NB4 (cell line): ENCODE measurements at places on chromosomes 2 and 18.

DNA sequence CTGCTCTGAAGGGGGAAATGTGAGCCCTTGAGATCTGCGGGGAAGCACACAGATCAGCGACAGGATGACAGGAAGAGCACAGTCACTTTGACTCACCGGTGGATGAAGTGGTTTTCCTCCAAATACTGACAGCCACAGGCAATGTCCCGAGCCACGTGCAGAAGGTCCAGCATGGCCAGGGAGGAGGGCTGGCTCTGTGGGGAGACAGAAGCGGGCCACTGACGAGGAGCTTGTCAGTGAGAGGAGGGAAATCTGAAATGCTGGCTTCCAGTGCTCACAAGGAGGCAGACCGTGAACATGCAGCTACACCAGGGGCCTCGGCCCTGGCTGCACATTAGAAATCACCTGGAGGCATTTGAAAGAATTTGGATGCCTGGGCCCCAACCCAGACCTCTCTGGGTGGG, 98.7 kb downstream of the CLIP4 start:
- no peak for DNase-seq

DNA sequence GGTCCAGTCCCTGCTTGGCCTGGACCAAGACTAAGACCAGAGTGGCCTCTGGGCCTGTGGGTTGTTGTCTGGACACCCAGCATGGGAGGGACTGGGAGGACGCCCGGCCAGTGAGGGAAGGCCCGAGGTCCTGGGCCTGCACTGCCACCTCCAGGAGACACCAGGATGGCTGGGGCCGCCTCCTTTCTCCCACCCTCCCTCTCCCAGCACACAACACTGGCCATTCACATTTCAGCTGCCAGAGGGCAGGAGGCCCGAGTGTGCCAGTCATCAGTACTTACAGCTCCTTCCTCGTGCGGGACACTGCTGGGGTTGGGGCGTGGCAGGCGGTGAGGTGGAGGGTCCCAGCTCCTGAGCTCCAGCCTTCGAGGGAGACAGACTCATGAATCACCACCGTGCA, 133.5 kb downstream of the ASB1 start:
- DNase-seq: no peak

DNA sequence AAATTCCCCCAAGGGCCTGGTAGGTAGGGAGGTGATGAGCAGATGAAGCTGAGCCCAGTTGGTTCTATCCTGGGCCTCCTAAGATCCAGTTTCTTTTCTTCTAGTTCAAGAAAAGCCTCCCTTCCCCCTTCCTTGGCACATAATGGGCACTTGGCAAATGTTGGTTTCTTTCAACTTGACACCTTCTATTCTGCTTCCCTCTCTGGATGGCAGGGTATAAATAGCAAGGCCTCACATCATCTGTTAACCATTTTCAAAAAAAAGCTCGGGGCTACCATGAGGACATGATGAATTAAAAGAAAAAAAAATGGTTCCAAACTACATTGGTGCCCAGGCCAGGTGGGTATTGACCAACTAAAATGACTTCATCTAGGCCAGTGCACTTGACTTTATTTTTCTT, 29.9 kb downstream of the CTAGE1 start:
- no peak for DNase-seq

GRCh38 chr2:104914509-104914908, 60.6 kb downstream of the POU3F3 start:
- no peak for DNase-seq

DNA sequence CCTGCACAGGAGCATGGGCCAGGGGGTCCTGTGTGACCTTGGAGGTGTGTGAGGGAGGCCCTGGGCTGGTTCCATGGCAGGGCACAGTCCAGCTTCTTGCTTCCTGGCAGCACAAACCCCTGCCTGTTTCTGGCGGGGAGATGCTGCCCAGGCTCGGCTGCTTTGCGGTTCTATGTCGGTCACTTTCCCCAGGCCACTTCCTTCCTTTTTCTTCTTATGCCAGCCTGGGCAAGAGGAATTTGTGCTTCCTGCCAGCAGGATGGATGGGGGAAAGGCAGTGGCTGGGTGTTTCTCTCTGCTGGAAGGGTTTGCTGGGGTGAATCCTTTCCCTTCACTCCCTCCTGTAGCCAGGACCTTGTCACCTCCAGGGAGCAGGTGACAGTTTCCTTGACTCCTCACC, 24.3 kb downstream of the ASAP2 start:
- peak; percentile 78 for DNase-seq

- no peak for DNase-seq
Measured at GRCh38 chr2:143455317-143455716, 326.1 kb downstream of the ARHGAP15 start.

GRCh38 chr2:535222-535621, 142.0 kb downstream of the TMEM18 start:
- DNase-seq: no peak

DNA sequence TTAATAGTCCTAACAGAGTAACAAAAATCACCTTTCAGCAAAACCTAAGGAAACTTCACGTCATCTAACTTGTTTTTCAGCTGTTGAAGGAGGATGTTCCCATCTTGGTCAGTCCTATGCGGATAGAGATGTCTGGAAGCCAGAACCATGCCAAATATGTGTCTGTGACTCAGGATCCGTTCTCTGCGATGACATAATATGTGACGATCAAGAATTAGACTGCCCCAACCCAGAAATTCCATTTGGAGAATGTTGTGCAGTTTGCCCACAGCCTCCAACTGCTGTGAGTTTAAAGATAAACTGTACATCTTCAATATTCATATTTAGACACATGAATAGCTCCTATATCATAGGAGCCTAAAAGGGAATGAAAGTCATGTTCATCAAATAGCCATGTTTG, 10.5 kb downstream of the COL3A1 start:
- no peak for DNase-seq

DNA sequence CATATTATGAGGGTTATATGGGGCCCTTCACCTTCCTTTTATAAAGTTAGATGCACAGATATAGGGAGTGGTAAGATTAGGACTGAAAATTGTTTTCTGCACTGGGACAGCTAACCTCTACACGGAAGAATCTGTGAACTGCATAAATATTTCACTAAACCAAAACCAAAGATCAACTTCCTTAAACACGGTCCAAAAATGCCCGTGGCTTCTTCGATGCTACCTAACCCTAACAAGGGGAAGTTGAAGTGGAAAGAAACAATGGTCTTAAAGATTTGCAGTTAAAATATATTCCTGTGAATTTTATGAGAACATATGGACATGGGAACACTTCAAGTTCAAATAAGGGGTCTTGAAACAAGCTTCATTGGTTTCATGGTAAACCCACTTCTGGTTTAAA, 33.3 kb upstream of the PAX3 start:
- peak; percentile 67 for DNase-seq

DNA sequence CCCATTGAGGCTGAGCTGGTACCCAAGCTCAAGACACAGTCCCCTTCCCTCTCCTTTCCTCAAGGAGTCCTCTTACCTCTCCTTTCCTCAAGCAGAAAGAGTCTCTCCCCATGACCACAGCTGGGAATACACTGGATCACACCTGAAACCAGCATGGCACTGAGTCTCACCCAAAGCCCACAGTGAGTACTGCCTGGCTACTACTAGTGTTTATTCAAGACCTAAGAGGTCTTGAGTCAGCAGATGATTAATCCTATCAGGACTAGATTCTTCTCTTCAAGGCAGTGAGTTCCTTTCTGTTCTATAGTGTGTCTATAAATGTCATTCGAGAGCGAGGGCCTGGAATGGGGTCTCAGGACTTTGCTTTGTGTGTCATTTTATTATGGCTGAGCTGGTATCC, 111.4 kb downstream of the METTL4 start:
- no peak for DNase-seq

DNA sequence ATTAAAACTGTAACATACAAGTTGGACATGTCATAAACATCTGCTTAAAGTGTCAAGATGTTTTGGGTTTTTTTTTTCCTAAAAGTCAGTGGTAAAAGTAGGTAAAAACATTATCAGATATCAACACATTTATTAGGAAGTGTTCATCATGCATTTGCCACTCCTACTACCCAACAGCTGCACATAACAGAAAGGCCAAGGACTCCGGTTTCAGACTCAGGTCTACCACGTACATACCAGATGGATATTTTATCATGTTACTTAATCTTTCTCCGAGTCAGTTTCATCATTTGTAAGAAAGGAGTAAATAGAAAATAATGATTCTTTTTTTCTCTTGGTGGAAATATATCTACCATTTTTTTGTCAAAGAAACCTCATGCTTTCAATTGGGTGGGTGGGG, 192.3 kb downstream of the UBE2E3 start:
- DNase-seq: no peak

DNA sequence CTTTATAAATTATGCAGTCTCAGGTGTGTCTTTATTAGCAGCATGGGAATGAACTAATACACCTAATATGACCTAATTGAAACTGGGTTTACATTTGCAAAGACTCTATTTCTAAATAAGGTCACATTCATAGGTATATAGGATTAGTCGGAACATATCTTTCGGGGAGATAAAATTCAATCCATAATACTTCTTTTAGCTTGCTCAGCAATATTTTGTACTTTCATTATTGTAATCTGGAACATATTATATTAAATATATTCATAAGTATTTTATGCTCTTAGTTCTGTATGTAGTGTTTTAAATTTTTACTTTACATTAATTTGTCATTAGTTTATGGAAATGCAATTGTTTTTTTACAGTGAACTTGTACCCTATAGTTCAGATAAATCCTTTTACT, 927.7 kb downstream of the CCDC85A start:
- no peak for DNase-seq

DNA sequence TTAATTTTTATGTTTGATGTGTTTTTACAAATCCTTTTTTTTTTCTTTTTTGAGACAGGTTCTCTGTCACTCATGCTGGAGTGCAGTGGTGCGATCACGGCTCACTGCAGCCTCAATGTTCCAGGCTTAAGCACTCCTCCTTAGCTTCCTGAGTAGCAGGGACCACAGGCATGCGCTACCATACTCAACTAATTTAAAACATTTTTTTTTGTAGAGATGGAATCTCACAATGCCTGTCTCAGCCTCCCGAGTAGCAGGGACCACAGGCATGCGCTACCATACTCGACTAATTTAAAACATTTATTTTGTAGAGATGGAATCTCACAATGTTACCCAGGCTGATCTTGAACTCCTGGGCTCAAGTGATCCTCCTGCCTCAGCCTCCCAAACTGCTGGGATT, 3.2 kb downstream of the NOTO start:
- no peak for DNase-seq

- no peak for DNase-seq
Measured at GRCh38 chr2:109372614-109373013, 241.2 kb downstream of the SEPTIN10 start.

DNA sequence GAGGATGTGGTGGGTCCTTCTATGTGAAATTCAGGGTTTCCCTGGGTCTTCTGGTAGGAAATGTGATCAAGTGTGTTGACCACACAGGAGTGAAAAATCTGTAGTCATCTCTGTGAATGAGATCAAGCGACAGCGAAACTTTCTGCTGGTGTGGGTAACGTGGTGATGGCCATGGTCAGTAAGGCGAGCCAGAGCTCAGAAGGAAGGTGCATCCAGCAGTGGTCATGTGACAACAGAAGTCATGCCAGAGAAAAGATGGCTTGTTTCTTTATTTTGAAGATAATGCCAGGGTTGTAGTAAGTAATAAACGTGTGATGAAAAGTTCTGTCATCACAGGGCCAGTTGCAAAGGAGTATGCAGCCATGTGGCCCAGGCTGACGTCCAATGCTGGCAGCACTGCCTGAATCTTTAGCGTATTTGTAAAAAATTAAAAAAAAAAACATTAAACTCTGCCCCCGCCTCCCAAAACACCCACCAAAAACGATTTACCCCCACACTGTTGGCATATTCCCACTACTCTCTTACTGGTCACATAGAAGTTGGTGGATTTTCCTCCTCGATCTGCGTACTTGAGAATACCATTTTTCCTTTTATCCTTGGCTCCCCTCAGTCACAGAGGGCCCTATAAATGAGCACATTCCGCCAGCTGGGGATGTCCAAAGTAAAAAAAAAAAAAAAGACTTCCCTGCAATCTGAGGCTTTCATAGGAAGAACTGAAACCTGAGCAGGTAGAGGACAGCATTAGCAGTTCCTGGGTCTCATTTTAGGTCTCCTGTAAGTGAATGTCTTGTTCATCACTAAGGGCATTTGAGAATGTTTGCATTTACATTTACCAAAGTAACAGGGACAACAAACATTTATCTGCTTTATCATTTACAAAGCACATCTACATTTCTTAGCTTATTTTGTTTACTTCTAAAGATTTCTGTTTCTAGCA, 70.6 kb downstream of the SLC4A3 start:
- no peak for DNase-seq

GRCh38 chr18:78774741-78775141, 204.9 kb upstream of the SALL3 start:
- DNase-seq: no peak

- no peak for DNase-seq
Measured at GRCh38 chr2:209070262-209070661, 353.6 kb upstream of the MAP2 start.

DNA sequence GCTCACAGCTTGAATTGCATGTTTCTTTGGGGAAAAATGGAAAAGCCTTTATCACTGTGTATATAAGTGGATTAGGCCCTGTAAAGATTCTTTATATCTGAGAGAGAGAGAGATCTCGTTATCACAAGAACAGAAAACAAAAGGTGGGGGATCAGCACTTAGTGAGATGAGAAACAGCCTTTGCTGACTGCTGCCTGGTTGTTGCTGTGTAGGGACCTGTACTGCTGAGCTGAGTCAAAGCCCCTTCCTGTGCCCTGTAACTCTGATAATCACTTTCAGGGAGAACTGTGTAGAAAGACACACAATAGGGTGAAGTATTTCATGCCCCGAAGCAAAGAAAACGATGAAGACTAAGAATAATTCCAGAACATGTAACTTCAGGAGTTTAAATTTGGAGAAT, 30.6 kb upstream of the FAM237A start:
- DNase-seq: no peak

DNA sequence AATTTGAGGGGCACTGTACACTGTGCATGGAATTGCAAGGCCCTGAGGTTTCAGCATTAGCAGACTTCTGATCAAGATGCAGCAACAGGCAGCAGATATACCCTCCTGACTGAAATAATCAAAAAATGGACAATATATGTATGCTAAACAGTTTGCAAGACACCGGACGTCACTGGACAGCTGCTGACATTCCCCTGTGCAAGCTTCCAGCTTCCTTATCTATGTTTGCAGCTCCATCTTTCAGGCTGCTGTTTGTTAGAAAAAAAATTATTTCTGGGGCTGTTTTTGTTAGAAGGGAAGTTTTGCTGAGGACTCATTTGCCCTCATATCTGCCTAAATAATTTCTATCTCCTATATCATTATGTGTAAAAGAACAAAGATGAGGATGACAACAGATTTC, 179.5 kb upstream of the BCL2L11 start:
- no peak for DNase-seq

DNA sequence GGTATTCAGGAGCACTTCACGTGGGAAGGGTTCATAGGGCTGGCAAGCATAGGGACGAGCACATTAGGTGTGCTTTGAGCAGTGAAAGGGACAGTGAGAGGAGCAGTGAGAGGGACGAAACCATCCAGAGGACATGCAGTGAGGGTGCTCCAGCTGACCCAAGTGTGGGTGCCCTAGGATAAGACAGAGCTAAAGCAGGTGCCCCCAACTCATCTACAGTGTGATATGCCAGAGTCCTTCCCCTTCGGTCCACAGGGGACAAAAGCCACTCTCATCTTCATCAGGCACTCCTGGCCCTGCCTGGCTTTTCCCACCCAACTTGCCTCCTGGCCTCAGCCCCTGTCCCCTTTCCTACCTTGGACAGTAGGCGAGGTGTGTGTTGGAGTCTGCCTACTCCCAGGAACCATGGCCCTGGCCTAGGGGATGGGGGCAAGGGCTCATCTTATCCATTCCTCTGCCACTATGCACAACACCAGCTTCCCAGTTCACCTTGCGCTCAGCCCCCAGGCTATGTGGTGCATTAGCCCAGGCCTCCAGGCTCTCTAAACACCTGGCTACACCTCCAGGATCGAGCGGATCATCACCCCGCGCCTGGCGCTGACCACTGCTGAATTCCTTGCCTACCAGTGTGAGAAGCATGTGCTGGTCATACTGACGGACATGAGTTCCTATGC, 16.1 kb upstream of the ANKRD53 start:
- no peak for DNase-seq
